ENCODE measurements at places on chromosomes 11 and 22. TPM values are rescaled to one million over a fixed set of nuclear protein-coding genes. Genes with fewer than 3 reads are reported as not detected.

Gene ELFN2
- total RNA-seq, result 0.05 TPM

DNA sequence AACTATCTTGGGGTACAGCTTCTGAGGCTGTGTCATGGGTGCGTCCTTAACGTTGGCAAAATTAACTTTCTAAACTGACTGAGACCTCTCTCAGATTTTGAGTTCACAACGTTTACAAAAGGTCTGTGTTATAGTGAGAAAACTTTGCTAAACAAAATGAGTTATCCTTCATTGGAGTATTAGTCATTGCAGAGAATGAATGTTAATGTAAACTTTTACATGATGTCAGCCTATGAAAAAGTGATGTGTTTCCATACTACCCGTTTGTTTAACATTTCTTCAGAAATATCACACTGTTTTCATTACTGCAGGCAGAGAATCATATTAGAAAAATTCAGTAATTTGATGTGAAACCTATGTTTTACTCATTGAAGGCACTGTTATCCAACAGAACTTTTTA lies 32.1 kb downstream of the HSD17B12 start:
- no peak overlapping the region for H3K4me3 ChIP-seq
- no peaks in the 10 kb centered on the region for H3K27me3 ChIP-seq
- DNase-seq, result no peak
- H3K27ac ChIP-seq, result no peak overlapping the region
- peaks cover 18% of the 10 kb centered on the region for H3K36me3 ChIP-seq

- H3K4me3 ChIP-seq, result no peak overlapping the region
- peaks cover 2% of the 10 kb centered on the region for H3K27me3 ChIP-seq
- no peaks in the 10 kb centered on the region for H3K36me3 ChIP-seq
- no peak overlapping the region for H3K27ac ChIP-seq
- no peak for DNase-seq
These were observed 18.0 kb downstream of the A4GALT start for GRCh38 chr22:42702675-42703074.

GRCh38 chr22:27347951-27348350 lies 453.6 kb downstream of the MN1 start:
- DNase-seq, result no peak
- H3K4me1 ChIP-seq, result no peaks in the 10 kb centered on the region
- H3K27ac ChIP-seq, result no peak overlapping the region
- H3K27me3 ChIP-seq, result no peaks in the 10 kb centered on the region
- no peaks in the 10 kb centered on the region for H3K36me3 ChIP-seq
